ENCODE measurements at places on chromosomes 12 and 14. TPM values are rescaled to one million over a fixed set of nuclear protein-coding genes. Genes with fewer than 3 reads are reported as not detected.

GRCh38 chr14:49852301-49853157 is at the start of gene NEMF:
Gene NEMF (minus strand): TSS chr14:49852788. CDS start chr14:49852753, 35 bp downstream.
- H3K36me3 ChIP-seq, result peaks cover 36% of the 10 kb centered on the region
- H3K4me1 ChIP-seq, result peaks cover 25% of the 10 kb centered on the region
- peak; percentile 91 for DNase-seq
- peak within 1 kb of the TSS; percentile 93 for H3K27ac ChIP-seq

DNA sequence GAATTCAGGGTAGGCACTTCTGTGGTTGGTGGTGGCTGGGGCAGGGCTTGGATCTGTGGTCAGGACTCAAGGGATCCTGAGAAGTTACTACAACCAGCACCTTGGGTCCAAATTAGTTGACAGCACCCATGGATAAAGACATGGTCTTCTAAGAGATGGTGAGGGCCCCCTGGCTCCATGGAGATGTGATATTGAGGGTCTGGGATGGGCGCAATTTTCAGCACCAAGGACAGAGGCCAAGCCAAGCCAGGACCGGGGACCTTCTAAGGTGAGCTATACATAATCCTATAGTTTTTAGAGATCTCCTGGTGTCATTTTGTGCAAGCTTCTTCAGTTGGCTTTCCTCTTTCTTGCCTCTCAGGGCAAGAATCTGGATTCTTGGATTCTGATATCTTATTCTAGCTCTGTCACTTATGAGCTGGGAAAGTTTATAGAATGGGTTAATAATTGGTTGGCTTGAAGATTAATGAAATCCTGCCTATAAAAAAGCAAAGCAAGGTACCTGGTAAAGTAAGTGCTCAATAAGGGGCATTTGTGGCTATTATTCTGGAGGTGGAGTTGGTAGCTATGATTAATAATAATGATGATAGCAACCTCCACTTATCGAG is 130.1 kb upstream of the LHX5 start:
- H3K36me3 ChIP-seq, result no peaks in the 10 kb centered on the region
- H3K4me3 ChIP-seq, result no peak overlapping the region
- peaks cover 7% of the 10 kb centered on the region for H3K27me3 ChIP-seq
- H3K4me1 ChIP-seq, result no peaks in the 10 kb centered on the region
- DNase-seq, result no peak

GRCh38 chr12:49533331-49533730 is 5.5 kb upstream of the KCNH3 start:
- H3K27ac ChIP-seq, result no peak overlapping the region
- H3K27me3 ChIP-seq, result peaks cover 30% of the 10 kb centered on the region
- H3K36me3 ChIP-seq, result no peaks in the 10 kb centered on the region
- peaks cover 14% of the 10 kb centered on the region for H3K4me1 ChIP-seq
- no peak for DNase-seq

GRCh38 chr12:132711080-132711843 is 620 bp downstream of the PGAM5 start:
- peak overlapping the region; percentile 98 for H3K4me3 ChIP-seq
- peak overlapping the region; percentile 87 for H3K27ac ChIP-seq
- peaks cover 25% of the 10 kb centered on the region for H3K4me1 ChIP-seq
- DNase-seq, result no peak
- H3K36me3 ChIP-seq, result peaks cover 17% of the 10 kb centered on the region
- H3K27me3 ChIP-seq, result no peaks in the 10 kb centered on the region

- no peak for DNase-seq
- no peaks in the 10 kb centered on the region for H3K27me3 ChIP-seq
- H3K36me3 ChIP-seq, result no peaks in the 10 kb centered on the region
- no peak overlapping the region for H3K27ac ChIP-seq
Observed at GRCh38 chr14:65439117-65439516, 26.6 kb downstream of the FUT8 start.

DNA sequence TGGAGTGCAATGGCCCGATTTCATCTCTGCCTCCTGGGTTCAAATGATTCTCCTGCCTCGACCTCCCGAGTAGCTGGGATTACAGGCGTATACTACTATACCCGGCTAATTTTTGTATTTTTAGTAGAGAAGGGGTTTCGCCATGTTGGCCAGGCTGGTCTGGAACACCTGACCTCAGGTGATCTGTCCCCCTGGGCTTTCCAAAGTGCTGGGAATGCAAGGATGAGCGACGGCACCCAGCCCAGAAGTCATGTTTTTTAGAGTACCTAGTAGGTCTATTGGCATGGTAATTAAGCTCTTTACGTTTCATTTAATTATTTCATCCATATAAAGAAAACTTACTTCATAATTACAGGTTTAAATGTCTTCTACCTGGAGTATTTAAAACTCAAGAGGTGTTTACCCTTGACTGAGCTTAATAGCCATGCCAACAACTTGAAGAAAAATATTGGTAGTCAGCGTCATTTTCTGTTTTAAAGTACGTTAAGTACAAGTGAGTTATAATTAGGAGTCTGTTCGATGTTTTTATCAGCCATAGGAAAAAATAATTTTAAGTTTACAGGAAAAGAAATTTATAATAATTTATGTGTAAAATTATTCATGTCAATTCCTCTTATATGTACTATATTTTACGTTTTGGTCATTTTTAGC is 4.0 kb downstream of the TMPO start:
- H3K4me1 ChIP-seq, result peaks cover 54% of the 10 kb centered on the region
- no peak overlapping the region for H3K27ac ChIP-seq
- no peak for DNase-seq
- H3K36me3 ChIP-seq, result peaks cover 8% of the 10 kb centered on the region
- H3K4me3 ChIP-seq, result no peak overlapping the region
- no peaks in the 10 kb centered on the region for H3K27me3 ChIP-seq

Gene IRAK3
- total RNA-seq, result 50.7 TPM

Gene ACADS
- 24.4 TPM for total RNA-seq

Gene TSPAN8
- 15.3 TPM for total RNA-seq

Data from lower lobe of right lung (tissue), 2 donors.